NCI-H2081 (cell line): ENCODE measurements at places on chromosomes 3 and 15.

GRCh38 chr15:40190591-40190990, 29.7 kb downstream of the BUB1B start:
- DNase-seq = no peak

- DNase-seq = no peak
Measured at GRCh38 chr3:101850246-101851051, 1.1 kb downstream of the NFKBIZ start.

DNA sequence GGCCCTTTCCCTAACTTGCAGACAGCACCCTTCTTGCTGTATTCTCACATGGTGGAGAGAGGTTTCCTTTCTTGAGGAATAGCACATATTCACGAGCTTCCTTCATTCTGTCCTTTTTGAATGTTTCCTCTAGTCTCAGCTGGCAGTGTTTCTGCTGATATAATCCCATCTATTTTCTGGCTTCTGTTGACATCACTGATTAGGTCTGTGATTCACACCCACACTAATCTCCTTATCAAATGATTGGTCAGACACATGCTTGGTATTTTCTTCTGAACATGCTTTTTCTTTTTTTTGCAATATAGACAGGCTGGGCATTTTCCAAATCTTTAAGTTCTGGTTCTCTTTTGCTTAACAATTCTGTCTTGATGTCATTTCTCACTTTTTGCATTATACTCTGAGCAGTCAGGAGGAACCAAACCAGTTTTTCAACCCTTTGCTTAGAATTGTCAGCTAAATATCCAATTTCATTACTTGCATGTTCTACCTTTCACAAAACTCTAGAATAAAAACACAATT, 65.4 kb downstream of the OXSM start:
- no peak for DNase-seq

DNA sequence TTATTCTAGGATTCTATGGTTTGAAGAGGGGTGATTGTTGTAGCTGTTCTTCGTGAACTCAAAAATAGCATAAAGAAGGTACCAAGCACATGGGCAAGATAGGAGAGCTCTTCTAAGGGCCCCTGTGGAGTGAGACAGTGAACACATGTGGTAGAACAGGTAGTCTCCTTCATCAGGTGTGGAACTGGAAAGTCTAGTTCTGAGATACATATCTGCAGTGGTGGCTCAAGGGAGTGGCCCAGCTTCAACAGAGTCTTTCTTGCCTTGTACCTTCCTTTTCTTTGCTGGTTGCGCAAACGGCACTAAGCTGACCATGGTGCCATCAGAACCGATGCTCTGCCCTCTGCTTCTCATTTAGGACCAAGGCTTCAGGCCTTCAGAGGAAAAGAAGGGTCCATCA, 65.2 kb downstream of the CERS3 start:
- DNase-seq = no peak

GRCh38 chr15:34651997-34652725, 68.7 kb upstream of the GOLGA8B start:
- DNase-seq = no peak

DNA sequence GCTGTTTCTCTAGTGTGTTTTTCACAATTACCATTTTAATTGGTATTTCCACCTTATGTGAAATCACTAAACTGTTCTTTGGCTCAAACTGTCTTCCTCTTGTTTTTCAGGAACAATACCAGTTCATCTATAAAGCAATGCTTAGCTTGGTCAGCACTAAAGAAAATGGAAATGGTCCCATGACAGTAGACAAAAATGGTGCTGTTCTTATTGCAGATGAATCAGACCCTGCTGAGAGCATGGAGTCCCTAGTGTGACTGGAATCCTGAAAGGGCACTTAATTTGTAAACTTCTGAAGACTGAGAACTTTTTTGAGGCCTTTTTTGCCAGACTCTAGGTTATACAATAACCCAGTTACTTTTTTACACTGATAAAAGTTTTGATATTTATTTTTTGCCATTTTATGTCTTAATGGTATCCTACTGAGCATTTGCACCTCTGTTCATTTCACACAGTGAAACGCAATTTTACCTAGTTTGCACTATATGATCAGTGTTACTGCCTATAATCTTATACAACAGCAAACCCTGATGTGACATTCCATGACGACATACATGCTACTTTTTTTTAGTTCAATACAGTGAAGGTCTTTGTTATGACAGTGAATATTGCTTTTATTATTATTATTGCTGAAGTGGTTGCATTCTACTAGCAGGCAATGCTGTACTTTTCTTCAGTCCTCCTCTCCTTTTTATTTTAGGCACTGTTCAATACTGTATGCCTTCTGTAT, 80.1 kb downstream of the FEZF2 start:
- DNase-seq = no peak

GRCh38 chr3:55742022-55742831, 255.1 kb upstream of the WNT5A start:
- no peak for DNase-seq

- no peak for DNase-seq
Measured at GRCh38 chr3:126811530-126811929, 107.5 kb downstream of the CHCHD6 start.

DNA sequence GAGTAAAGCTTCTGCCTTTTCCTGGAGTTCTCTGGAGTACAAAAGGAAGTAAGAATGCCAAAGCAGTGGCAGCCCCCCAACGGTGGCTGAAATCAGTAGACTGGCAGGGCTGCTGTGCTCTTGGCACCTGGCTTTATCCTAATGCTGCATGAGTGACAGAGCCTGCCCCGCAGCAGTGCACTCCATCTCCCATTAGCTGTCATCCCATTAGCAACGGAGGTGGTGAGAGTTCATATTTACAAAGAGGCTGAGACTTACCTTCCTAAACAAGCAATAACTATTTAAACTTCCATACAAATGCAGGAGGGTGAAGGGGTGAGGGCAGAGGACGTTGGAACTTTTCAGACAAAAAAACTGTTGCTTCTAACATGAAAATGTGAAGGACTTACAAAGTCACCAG, 51.9 kb downstream of the SERPINI1 start:
- DNase-seq = peak; percentile 60

- DNase-seq = peak; percentile 74
Measured at GRCh38 chr3:194130807-194131589, 5.0 kb upstream of the HES1 start.

DNA sequence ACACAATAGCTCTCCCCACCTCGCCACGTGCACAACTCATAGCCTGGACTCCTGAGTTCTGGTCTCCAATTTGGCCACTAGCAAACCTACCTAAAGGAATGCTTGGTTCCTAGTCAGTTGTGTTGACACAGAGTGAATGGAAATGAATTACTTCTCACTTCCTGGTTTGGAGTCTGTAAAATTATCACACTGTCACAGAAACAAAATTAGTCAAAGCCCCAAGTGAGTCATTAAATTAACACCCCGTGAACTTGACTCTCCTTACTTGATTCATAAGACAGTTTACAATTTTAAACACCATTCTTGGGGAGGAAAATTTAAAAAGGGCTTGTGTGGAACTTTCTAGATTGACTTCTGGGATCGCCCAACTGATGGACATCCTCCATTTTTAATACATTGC, 276.2 kb upstream of the CTNNB1 start:
- no peak for DNase-seq

GRCh38 chr3:57943525-57944495, 64.4 kb upstream of the FLNB start:
- DNase-seq = no peak

GRCh38 chr3:14223595-14223994, 45.0 kb downstream of the LSM3 start:
- DNase-seq = no peak

DNA sequence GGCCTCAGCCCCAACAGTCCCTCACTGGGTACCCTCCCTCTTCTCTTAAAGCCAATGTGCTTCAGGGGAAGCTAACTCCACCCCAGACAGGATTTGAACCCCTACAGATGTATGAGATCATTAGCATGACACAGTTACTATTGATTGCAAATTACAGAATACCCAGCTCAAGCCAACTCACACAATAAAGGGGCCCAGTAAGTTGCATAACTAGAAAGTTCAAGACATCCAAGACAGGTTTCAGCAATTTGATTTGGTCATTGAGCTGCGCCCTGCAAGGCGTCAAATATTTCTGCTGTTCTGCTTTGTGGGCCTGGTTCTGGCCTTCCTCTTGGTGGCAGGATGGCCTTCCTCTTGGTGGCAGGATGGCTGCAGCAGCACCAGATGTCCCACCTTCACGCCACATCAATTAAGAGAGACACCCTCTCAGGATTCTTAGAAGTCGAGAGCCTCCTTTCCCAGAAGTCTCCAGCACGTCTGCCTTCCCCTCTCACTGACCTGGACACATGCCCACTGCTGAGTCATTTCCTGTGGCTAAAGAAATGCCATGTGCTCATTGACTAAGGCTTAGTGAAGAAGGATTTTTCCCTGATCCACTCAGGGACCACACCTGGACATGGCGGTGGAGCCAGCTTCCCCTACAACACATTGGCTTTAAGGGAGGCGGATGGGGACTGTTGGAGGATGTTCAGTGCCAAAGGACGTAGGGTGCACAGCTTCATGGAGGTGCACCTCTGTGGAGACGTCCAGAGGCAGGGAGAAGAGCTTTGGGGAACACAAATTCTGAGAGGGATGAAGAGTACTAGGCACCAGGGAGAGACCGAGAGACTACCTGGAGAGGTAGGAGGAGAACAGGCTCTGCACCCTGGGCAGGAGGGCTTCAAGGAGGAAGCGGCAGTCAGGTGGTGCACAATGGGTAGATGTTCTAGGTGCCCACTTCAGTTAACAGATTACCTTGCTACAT, 49.1 kb downstream of the DNASE1L3 start:
- DNase-seq = no peak

DNA sequence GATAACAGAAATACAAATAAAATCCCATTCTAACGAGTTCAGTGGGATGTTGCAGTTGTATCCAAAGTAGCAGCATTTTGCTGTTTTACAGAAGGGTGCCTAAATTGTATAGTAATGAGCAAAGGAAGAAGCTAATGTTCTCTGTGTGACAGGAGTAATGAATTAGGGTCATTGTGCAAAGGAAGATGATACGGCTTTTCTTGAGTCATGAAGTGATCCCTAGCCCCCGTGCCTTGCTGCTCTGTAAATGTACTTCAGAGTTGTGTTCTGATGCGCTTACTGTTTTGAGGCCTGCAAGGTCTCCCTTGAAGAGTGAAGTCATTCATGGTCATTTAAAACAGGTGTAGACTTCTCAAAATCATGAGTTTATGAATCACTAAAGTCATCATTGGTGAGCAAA, 37.9 kb downstream of the ATP1B3 start:
- no peak for DNase-seq

DNA sequence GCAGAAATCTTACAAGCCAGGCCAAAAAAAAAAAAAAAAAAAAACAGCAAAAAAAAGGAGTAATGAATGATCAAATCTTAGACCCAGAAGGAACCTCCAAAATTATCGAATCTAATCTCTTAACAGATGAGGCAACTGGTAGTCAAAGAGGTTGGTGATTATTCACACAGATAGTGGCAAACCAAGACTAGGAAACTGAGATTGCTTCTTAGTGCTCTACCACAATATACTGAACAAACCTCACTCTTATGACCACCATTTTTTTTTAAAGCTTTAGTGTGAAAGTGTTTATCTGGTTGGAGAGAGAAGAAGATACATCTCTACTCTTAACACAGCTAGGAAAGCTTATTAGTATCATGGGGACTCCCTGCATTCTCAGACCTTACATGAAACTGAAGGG, 17.3 kb downstream of the ATOSA start:
- DNase-seq = no peak

- DNase-seq = no peak
Measured at GRCh38 chr3:58261954-58262666, 24.5 kb downstream of the ABHD6 start.

DNA sequence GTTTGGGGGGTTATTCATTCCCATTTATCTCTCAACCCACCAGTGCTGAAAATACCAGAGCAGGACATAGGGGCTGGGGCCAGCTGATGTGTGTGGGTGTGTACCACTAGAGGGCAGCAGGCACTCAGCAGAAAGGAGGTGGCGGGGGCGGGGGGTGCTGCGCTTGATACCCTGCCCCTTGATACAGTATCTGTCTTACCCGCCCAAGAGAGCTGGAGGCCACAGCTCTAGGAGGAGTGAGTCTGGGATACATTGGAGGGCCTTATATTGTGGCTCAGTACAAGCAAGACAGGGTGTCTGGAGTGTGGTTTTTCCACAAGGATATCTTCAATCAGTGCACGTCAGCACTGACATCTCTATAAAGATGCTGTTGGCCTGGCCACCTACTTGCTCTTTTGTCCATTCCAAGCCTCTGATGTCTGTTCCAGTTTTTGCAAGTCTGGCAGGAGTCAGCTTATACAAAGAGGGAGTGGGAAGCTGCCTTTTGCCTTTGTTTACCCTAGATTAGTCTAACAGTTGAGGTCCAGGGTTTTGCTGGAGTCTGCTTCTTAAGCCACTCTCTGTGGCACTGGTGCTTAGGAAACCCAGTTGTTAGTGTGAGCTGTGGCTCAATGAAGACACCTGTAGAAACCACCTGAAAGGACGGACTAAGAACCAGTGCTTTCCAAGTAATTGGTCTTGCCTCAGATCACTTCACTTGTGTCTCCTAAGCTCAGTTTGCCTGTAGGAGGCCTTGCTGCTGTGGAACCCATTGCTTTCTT, 1.5 kb upstream of the RBM15B start:
- DNase-seq = peak; percentile 44

DNA sequence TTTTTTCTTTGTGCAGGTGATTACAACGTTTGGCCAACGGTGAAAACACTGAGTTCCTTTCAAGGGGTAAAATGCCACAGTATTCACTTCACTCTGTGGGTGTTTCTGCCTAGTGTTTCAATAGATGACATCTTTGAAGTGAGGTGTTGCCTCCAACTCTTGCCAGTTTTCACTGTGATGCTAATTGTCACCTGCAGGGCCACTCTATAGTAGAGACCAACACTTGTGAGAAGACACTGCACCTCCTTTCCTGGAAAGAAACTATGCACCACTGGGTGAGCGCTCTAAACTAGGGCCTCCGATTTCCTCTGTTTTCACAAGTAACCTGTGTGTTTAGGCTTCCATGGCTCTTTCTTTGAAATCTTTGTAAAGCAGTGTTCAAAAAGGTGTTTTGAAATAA, 98.3 kb downstream of the THRB start:
- DNase-seq = no peak

- DNase-seq = no peak
Measured at GRCh38 chr3:22555753-22556435, 647.2 kb upstream of the UBE2E2 start.

- DNase-seq = no peak
Measured at GRCh38 chr3:49119036-49119435, 1.6 kb downstream of the USP19 start.

- DNase-seq = no peak
Measured at GRCh38 chr3:31668242-31668641, 135.5 kb downstream of the STT3B start.

GRCh38 chr3:160919942-160920341, 163.9 kb downstream of the PPM1L start:
- no peak for DNase-seq

- DNase-seq = no peak
Measured at GRCh38 chr3:195009616-195010015, 261.3 kb downstream of the XXYLT1 start.

GRCh38 chr15:66038387-66039116, 169.3 kb downstream of the RAB11A start:
- no peak for DNase-seq

DNA sequence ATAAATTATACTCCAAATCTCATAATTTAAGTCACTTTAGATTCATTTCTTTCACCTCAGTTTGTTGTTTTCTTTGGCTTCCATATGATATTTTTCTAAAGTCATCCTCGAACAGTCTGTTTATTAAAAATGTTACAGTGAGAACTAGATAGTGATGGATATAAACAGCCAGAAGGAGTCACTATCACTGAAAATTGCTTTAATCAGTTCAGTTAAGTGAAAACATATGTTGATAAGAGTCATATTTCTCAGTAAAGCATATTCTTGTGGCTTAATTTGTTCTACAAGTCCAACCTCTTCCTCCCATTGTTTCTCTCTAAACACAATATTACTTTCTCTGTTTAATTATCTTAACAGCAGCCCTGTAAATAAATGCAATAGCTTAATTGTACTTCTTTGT, 427.5 kb upstream of the ALCAM start:
- DNase-seq = no peak
